ENCODE measurements at places on chromosomes 2 and 18.

- peak; percentile 50 for DNase-seq
Observed at GRCh38 chr2:238289574-238289973, 1.2 kb upstream of the PER2 start.

- DNase-seq = no peak
Observed at GRCh38 chr2:134052173-134052572, 201.7 kb upstream of the MGAT5 start.

DNA sequence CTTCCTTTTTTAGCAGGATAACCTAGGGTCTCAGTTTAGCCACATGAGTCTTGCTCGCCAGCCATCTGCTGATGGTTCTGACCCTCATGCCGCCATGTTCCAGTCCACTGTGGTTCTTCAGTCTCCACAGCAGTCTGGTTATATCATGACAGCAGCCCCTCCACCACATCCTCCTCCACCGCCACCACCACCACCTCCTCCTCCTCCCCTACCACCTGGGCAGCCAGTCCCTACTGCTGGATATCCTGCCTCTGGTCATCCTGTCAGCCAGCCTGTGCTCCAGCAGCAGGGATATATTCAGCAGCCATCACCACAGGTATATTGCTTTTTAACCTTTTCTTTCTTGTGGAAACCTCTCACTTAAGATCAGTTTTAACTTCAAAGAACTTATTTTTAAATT, 89.9 kb upstream of the UBXN4 start:
- no peak for DNase-seq

DNA sequence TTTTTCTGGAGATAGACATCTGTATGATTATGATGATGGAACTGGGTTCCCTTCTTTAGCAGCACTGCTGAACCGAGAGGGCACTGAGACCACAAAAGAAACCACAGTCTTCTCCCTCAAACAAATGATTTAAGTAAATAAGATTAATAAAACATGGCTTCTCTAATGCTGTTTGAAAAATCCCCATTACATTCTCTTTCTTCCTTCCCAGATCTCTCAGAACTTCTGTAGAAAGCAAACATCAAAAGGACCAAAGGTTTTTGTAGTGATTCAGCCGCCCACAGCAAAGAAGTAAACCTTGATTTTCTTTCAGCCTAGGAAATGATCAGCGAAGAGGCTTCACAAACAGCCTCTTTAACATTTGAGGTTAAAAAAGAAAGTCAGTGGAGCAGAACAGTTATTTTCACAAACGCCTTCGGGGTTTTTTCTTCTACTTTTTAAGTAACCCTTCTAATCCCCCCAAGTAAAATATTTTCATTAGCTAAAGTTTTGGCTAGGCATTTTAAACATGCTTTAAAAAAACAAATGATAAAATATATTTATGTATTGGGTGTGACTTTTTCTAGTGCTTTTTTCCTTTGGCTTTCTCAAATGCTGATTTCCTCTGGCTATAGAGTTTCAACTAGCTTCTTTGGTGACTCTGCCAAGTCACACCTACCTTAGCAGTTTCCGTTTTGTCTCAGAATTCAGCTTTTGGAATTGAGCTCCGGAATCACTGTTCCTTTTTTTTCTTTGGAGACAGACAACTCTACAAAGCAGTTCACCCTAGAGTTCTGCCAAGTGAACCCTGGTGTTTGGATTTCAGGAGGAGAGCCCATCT, 89.6 kb downstream of the UPP2 start:
- peak; percentile 10 for DNase-seq

- no peak for DNase-seq
Observed at GRCh38 chr18:61379827-61380226, 46.6 kb downstream of the CDH20 start.

DNA sequence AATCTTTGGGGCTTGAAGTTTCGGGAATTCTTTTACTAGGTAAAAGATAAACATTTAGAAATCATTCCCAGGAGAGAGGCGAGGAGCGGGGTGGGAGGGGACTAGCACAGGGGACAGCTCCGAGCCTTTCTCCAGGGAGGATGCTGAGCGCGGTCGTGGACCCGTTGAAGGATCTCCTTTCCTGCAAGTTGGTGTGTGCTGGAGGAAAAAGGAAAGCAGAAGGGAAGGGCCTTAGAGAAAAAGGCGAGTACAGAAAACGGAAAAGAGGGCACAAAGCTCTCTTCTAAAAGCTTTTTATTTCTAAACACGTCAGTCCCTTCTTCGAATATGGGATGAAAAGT, 640 bp downstream of the SLC39A6 start:
- no peak for DNase-seq

DNA sequence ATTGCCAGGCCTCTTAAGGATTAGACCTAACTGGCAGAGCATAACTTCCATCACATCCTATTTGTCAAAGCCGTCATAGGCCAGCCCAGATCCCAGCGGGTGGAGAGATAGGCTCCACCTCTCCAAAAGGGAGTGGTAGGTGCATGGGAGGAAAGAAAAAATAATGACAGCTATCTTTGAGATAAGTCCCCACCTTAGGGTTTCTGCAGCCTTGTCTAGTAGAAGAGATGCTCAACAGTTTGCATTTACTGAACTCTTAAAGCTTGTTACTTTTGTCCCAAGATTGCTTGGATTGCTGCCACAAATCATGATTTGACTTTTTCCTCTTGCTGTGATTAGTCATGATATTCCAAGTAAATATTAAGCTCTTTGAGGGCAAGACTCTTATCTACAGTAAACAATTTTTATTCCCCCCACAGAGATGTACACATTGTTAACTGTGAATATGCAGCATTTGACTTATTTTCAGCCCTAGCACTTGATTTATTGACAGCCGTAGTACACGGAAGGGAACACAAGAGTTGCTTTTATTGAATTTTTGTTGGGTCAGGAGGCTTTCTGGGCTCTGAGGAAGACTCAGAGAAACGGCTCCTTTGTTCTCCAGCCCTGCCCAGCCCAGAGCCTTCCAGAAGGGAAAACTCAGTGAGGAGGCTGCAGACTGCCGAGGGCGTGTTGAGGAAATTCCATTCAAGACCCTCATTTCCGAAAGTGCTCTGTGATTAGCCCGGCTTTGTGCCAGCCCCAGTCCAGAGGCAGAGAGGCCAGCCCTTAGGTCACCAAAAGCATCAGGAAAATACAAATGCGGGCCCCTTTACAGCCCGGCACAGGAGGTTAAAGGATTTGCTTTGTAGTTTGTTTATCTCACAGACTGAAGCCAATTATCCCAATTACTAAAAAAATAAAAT, 75.5 kb upstream of the ZNF532 start:
- DNase-seq = no peak

GRCh38 chr2:78020491-78020890, 498.3 kb upstream of the LRRTM4 start:
- no peak for DNase-seq

- DNase-seq = no peak
Observed at GRCh38 chr2:215363461-215364156, 51.8 kb downstream of the ATIC start.

- DNase-seq = no peak
Observed at GRCh38 chr18:79639072-79639829, 40.4 kb upstream of the CTDP1 start.

DNA sequence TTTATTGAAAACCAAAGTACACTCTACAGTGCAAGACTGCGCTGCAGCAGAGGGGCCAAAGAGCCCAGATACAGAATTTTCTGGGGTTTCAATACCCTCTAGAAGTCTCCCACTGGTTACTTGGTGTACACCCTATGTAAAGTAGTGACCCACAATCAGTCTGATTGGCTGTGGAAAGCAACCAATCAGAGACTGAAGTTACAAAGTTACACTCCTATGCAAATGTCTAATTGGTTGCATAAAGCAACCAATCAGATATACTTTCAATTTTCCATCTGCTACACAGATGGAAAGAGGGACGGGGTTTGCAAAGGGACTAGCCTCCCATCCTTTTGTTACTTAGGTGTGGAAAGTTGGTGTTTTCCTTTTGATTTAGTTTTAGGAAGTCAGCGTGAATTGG, 198.9 kb upstream of the SH3BP4 start:
- DNase-seq = no peak

GRCh38 chr18:25192065-25192464, 159.9 kb downstream of the ZNF521 start:
- no peak for DNase-seq

DNA sequence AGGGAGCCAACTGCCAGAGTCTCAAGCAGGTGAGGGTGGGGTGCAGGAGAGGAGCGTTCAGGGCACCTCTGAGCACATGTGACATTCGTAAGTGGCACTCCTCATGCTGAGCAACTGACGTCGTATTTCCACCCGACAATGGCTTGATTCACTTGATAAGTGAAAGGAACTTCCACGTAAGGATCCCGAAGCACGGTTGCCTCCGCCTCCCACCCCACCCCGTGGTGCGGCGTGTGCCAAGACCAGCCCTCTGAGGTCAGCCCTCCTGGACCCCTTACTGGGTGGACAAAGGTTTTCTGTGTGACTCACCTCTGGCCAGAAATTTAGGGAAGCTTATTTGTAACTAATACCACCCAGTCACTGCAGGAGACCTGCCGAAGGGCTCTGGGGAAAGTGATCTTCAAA, 59.9 kb downstream of the AGAP1 start:
- DNase-seq = no peak

DNA sequence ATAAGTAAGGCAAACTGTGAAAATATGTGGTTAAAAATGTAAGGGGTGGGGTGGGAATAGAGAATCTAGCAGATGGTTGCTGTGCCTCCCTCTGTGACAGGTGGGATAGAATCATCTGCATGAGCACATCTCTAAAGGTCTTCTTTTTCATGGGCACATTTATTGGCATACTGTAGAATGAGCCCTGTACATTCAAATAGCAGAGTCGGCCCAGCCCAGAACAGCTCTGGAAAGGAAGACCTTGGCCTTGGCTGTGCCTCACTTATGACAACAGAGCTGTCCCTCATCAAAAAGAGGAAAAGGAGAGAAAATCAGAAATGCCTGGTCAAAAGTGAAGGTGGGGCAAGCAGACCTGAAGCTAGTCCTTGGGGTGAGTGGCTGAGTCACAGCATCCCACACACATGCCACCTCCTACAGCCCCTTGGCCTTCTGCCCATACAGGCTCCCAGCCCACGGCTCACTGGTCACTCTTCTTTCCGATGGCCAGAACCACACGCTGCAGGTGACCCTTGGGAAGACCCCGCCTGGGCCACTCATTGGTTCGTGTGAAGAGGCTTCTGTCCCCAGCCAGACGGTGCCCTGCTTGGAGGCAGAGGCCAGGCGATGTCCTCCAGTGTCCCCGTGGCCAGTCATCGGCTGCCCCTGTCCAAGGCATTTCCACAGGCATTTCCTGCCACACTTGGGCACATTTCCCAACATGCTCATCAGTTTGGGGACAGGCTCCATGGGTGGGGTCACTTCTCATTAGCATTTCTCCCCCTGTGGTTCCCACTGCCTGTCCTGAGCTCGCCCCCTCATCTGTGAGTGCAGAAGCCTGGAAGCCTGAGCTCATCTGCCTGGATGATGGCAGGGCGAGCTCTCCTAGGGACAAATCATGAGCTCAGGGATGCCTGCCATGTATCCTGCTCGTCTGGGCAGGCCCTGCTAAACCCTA, 113.6 kb downstream of the MCFD2 start:
- DNase-seq = no peak

GRCh38 chr2:107663632-107664031, 163.1 kb upstream of the RGPD4 start:
- no peak for DNase-seq

GRCh38 chr2:36680012-36680411, 16.5 kb upstream of the VIT start:
- no peak for DNase-seq

- no peak for DNase-seq
Observed at GRCh38 chr2:27320958-27321543, 1.8 kb downstream of the MPV17 start.

DNA sequence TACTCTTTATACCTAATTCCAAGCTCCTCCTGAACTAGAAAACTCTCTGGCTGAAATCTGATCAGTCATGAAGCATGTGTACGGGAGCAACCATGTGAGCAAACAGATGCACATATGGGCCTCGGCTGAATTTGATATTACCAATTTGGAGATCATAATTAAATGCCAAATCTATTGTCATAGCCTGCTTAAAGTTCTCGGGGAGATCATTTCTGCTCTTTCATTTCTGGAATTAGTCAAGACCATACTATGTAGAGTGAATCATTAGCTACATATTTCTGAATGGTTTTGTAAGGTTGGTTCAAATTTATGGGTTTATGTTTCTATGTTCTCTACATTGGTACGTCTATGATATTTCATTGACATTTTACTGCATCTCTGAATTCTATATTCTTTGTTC, 205.5 kb downstream of the UBE2E3 start:
- no peak for DNase-seq

- no peak for DNase-seq
Observed at GRCh38 chr2:237264480-237265219, 149.3 kb downstream of the COL6A3 start.

- no peak for DNase-seq
Observed at GRCh38 chr18:70981400-70982140, 692.7 kb downstream of the SOCS6 start.

DNA sequence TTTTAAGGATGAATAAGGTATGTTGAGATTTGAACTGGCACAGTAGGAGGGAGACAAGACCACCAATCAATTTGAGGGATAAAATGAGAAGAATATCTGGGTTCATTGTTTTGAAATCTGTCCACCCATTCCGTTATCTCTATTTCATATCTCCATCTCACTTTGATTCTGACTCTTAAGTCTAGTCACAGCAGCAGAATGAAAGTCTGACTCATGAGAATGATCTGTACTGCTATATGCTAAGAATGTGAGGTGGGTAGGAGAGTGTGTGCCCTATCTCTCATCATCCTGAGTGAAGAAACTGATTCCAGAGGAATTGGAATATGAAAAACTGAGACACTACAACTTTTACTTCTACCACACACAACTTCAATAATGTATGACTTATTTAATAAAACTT, 1994.5 kb upstream of the PIK3C3 start:
- DNase-seq = no peak

- DNase-seq = no peak
Observed at GRCh38 chr2:37794717-37795116, 123.3 kb upstream of the CDC42EP3 start.

DNA sequence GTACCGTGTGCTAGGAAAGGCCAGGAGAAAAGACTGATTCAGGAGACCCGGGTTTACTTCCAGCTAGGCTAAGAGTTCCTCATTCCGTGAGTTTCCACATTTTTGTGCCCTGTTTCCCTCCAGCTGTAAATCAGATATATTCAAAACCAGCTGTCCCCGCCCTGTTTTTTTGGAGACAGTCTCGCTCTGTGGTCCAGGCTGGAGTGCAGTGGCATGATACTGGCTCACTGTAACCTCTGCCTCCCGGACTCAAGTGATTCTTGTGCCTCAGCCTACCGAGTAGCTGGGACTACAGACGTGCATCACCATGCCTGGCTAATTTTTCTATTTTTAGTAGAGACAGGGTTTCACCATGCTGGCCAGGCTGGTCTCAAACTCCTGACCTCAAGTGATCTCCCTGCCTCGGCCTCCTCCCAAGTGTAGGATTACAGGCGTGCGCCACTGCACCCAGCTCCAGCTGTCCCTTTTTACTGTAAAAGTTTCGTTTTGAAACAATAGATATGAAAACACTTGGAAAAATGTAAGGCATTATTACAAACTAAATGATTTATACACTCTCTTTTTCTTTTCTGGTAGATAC, 112.8 kb upstream of the SEC11C start:
- DNase-seq = no peak

- DNase-seq = peak; percentile 66
Observed at GRCh38 chr18:46073474-46074331, 1.6 kb upstream of the PSTPIP2 start.

Measured in GM13976 (cell line).